T-helper 9 cell (primary cell): ENCODE measurements at places on chromosomes 12 and 14.
A peak's percentile ranks its signal among the peaks of the same experiment; 100 is the strongest.

DNA sequence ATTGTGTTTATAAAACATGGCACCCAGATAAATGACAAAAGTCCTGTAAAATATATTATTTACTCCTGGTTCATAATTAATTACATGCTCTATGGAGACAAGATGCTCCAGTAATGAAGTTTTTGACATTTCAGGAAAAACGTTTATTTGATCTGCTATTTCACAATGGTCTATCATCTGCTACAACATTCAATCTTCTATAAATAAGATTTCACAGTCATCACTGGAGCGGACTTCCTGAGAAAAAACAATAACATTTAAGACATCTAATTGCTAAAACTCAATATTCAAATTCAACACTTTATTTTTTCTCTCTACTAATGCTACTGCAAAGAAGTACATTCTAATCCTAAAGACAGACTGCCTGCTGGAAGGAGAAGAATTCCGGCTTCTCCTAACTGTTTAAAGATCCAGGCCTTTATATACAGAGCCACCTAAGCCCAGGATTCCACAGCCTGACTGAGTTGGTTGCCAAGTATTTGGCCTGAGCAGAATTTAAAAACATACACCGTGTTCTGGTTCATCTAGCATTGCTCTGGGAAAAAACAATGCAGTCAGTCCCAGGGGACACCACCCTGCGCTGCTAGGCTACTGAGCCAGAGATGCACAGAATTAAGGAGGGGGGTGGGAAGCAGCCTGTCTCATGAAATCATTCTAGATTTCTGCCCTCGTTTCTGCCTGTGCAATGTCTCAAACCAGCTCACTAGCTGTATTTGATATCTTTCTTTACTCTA, 58.0 kb downstream of the TMTC1 start:
- no peak for DNase-seq

DNA sequence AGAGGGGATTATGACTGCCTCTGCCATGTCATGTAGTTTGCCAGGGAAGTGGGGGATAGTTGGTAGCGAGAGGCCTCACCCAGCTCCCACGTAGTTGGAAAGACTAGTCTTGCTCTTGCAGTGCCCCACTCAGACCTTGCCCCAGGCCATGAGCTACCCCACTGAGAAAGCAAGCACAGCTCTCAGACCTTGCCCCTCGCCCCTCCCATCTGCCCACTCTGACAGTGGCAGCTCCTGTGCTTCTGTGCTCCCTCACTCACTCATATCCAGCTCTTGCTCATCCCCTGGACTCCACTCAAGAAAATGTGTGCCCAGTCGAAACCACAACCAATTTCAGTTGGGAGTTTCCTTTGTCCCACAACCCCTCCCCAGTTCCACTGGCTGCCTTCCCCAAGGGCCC, 55.5 kb upstream of the BDKRB2 start:
- DNase-seq: no peak

DNA sequence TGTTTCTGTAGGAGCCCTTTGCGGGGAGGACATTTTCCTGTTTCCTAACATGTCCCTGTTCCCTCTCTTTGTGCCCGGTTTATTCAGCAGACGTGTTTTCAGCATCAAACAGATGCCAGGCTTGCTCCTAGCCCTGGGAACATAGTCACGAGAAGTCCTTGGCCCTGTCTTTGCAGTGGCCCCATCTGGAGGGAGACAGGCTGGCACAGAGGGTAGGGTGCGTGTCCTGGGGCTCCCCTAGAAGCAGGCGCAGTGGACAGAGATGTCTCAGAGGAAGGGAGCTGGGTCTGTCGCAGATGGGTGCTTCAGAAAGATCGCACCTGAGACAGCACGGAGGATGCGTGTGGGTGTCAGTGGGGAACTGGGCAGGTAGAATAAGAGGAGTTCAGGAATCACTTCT, 75.0 kb upstream of the DYNC1H1 start:
- DNase-seq: no peak

GRCh38 chr14:101726295-101726953, 35.1 kb upstream of the PPP2R5C start:
- no peak for DNase-seq

DNA sequence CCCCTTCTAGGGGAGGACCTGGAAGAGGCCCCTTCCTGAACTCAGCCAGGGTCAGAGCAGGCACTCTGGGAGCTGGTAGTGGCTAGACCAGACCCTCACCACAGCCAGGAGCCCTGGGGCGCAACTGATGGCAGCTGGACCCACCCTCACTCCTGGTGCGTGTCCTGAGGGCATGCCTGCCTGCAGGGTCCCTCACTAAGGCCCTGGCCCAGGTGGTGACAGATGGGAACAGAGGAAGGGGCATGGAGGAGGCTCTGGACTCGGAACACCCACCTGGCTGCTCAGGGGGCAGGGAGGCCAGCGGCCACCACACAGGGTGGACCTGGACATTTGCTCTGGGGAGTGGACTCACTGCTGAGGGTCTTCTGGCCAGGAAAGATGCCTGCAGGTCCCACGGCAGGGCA, 342.2 kb upstream of the SFSWAP start:
- no peak for DNase-seq

GRCh38 chr12:101777485-101777884, 38.2 kb upstream of the SYCP3 start:
- no peak for DNase-seq

- no peak for DNase-seq
Measured at GRCh38 chr12:124537525-124538193, 29.8 kb downstream of the NCOR2 start.

- no peak for DNase-seq
Measured at GRCh38 chr14:78758333-78758732, 588.2 kb downstream of the NRXN3 start.

DNA sequence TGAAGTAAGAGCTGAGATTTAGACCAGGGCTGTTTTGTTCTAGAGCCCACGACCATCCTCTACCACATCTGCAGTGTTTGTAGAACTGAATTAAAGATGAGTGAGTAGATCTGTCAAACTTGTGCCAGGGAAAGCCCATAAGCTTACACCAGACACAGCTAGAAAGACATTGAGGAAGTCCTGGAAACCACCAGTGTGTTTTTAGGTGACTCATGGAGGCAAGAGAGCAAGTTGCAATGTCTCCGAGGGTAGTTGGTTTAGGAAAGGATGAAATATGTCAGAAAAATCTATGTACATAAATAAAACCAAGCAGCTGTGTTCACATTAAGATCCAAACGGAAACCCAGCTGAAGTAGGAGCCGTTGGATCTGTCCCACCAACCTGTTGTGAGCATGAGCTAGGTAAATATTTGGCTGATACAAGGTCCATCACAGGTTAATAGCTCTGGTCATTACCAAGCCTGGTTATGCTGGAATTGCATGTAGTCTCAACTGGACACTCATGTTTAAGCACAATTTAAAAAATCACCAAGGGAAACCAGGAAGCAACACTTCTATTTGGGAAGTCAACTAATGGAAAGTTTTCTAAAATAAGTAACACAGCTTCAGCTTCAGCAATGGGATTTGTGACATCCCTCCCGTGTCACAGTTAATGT, 49.9 kb upstream of the PLEKHG3 start:
- DNase-seq: no peak

DNA sequence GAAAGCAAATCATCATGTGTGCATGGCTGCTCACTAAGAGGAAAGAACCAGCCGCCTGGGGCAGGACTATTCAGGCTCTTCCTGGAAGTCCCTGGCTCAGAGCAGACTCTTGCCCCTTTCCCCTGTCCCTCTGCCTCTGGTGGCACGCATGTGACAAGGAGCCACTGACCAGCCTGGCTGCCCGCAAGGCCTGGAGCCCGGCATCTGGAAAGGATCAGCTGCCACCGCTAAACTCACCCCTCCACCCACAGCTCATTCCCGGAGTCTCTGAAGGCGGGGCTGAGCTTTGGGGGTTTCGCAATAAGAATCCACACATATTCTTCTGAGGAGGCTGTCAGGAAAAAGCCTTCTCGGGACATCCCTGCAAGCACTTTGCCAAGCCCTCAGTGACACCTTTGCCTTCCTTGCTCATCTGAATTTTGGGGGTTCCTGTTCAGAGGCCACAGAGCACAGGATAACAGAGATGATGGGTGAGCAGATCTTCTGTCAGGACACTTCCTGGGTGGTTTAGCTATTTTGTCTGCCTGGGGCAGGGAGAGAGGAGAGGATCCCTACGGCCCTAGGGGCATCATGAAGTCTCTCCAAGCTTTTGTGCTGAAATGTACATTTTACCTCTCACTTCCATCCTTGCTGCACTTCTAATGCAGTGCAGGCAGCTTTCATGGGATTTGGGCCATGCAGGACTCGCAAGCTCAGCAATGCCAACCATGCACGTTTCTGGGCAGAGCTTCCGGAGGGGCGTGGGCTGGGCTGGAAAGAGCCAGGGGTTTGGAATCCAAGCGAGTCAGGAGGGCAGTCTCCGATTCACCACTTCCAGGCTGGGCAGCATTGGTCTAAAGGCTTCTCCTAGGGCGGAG, 124.8 kb upstream of the MAP1LC3B2 start:
- DNase-seq: no peak

DNA sequence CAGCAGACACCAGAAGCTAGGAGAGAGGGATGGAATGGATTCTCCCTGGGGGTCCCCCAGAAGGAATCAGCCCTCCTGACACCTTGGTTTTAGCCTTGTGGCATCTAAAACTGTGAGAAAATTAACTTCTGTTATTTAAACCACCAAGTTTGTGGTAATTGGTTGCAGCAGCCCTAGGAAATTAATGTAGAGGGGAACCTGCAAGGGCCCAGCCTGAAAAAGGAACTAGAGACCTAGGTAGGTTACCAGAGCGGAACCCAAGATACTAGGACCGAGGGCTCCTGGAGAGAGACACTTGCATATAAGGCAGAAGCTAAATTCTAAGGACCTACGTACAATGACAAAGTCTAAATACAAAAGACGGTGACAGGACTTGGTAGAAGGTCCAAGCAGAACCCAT, 8.1 kb upstream of the DENND5B start:
- DNase-seq: no peak

DNA sequence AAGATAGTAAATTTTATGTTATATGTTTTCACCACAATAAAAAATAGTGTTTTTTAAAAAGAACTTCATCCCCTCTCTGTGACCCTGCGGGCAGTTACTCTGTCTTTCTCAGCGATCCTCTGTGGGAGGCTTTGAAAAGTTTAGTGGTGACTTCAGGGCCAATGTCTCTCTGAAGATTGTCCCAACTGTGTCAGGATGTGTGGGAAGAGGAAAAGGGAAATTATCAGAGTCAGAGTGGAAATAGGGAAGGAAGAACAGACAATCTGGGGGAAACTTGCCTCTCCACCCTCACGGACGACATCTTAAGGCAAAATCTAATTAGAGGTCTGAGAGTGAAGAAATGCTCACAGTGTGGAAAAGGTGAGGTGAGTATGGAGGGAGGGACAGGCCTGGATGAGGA, 3.5 kb upstream of the OR10P1 start:
- DNase-seq: no peak

- DNase-seq: no peak
Measured at GRCh38 chr12:57016348-57016747, at the start of gene TAC3. TSS of gene TAC3 (minus strand) at chr12:57016529. CDS start at chr12:57015797, 732 bp downstream.

DNA sequence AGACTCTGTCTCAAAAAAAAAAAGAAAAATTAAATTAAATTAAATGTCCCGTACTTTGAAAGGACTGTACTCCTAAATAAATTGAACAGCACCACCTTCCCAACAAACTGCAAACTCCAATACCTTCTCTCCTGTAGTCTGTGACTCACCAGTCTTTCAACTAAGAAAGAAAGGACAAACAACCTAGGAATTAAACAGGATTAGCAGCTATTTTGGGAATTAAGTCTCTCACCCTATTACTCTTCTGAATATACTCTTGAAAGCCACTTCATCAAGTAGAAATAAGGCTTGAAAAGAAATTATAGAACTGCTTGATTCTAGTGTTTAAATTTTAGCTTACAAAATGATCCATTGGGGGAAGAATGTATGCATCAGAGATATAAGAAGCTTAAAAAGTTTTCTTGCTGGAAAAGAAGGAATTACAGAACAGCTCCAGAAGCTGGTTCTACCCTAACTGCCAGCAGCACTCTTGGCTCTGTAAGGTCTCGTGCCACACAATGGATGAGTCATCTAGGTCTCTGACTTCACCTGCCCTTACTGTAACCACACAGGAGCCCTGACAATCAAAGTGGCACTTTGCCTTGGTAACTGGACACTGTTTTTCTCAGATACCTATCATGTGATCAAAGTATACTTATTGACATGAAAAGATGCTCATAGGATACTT, 57.0 kb upstream of the CERS5 start:
- peak; percentile 3 for DNase-seq

DNA sequence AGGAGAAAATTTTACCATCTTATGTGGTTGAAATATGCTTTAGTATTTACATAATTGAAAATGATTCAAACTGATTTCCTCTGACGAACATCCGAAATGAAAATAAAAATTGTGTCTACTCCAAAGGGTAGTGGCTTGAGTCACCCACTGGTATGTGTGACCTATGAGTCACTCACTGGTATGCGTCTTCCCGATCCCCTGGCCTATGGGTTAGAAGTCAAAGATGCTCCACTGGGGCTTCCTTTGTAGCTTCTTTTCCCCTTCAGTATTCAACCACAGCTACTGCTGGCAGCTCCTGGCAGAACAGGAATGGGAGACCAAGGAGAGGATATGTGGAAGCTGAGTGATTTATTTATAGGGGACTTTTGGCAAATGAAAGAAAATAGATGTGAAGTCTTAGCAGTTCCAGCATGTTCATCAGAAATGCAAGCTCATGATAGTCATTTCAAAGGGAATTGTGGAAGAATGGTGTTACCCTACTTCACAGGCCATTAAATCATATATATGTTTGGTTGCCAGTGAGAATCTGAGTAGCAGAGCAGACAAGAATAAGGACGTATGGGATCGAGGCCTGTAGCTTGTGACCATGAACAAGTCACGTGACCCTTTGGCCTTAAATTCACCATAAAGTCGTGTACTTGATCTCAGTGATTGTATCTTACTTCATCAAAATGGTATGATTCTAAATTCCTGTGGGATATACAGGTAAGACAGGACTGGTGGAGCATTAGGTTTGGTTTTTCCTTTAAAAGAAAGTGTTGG, 108.3 kb downstream of the CRADD start:
- peak; percentile 6 for DNase-seq
